ENCODE measurements at places on chromosomes 3 and 15.

- no peak for DNase-seq
These were observed 130.5 kb upstream of the MCTP2 start for GRCh38 chr15:94100863-94101262.

DNA sequence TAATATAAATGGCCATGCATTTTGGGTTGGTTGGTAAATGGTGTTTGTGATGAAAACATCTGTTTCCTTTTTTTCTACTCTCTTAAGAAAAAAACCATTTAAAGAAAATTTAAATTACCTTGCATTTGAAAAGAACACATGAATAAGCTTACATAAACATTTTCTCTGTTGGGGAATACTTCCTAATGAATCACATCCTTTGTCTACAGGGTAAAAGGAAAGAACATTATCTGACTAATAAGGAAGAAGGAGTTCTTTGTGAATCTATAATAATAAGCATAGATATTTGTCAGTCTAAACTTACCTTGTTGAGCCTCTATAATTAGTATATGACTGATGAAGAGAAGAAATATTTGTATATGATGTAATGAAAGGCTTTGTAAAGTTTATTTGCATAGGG, 254.1 kb upstream of the ZNF717 start:
- DNase-seq: no peak

- DNase-seq: no peak
These were observed 9.6 kb downstream of the MESP2 start for GRCh38 chr15:89785774-89786140.

- DNase-seq: no peak
These were observed 38.7 kb upstream of the CCDC50 start for GRCh38 chr3:191290311-191291025.

DNA sequence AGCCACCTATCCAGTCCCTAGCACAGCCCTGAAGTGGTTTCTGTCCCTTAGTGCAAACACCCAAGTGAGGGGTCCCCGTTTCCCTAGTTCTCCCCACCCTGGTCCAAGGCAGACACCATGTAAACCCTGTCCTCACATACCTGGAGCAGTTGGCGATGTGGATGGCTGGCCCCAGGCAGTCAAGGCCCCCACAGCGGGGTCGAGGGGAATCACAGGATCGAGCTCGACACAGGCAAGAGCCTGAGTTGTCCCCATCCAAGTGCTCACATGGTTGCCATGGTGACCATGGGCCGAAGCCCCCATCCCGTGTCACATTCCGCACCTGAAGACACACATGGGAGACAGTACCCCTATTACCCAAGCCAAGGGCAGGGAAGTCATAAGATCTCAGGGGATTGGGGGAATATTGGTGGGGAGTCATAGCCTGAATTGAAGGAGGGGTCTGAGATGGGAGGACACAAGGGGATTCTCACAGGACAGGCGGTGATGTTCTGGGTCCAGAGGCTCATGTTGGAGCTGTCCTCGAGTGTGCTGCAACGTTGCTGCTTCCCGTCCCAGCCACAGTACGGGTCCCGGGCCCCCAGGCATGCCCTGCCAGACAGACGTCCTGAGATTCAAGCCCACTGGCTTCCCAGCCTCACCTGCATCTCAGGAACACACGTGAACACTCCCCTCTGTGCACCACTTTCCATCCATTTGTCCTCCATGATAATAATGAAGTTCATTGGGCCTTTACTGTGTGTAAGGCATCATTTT, 112.1 kb downstream of the SEMA5B start:
- DNase-seq: no peak

DNA sequence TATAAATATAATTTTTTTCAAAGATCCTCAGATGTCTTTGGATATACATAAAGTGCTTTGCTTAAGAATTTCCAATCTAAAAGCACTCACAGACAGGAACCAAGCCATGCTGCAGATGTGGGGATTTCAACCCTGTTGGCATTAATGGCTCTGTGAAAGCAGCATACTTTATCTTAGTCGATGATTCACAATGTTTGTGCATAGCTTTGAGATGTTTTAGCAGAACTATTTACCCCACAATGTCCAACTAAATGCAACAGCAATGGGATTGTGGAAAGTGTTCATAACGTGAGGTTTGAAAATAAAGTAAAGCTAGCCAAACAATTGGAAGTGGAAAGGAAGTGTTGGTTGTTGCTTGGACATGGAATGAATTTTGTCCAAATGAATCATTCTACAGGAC, 371.4 kb downstream of the SOX2 start:
- DNase-seq: no peak

- DNase-seq: no peak
These were observed 403.1 kb upstream of the TBL1XR1 start for GRCh38 chr3:177600411-177600810.

GRCh38 chr3:41592753-41593510, 369.0 kb downstream of the ULK4 start:
- DNase-seq: no peak

DNA sequence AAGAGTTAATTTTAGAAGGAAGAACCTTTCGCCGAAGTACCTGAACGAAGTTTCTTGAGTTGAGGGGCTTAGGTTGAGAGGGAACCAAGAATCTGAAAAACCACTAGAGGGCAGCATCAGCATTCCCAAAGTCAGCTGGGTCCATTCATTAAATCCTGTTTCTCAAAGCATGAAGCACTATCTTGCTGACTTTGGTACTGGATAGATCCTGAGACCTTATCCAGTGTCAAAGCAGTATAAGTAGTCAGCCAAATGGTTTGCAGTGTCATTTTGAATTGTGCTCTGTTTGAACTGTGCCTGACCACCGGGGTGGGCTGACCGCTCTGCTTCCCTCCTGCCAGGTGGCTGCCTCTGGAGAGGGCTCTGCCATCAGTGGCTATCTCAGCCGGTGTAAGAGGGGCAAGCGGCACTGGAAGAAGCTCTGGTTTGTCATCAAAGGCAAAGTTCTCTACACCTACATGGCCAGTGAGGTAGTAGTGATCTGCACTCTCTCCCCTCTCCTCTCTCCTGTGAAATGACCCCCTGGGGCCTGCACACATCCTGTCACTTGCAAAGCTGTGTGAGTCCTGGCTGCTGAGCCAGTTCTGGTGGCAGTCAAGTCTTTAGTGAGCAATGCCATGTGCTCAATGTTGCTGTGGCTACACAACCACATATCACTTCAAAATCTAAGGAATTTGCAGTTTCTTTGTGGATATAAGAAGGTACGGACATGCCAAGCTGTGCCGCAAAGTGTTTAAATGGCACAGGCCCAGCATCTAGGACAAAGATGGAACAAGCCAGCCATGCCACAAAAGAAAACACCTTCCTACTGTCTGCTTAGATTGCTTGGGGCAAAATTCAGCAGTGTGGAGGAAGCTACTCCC, 21.4 kb upstream of the NR2C2 start:
- DNase-seq: no peak

- DNase-seq: no peak
These were observed 21.1 kb upstream of the PDCD7 start for GRCh38 chr15:65154720-65155119.

GRCh38 chr3:99921986-99922385, 104.3 kb downstream of the CMSS1 start:
- no peak for DNase-seq

- no peak for DNase-seq
These were observed 132.3 kb downstream of the PGPEP1L start for GRCh38 chr15:98875309-98875708.

Measured in stimulated activated CD8-positive, alpha-beta memory T cell treated with anti-CD3 and anti-CD28 coated beads, Interleukin-7, amount 100 ng/mL, for 24 hours (primary cell).